ENCODE measurements at places on chromosomes 2 and 18.
A peak's percentile ranks its signal among the peaks of the same experiment; 100 is the strongest.

- no peak for DNase-seq
These were observed 369.1 kb downstream of the ZNF521 start for GRCh38 chr18:24982831-24983230.

GRCh38 chr2:143034292-143035074 is 94.7 kb upstream of the ARHGAP15 start:
- DNase-seq = peak; percentile 66

DNA sequence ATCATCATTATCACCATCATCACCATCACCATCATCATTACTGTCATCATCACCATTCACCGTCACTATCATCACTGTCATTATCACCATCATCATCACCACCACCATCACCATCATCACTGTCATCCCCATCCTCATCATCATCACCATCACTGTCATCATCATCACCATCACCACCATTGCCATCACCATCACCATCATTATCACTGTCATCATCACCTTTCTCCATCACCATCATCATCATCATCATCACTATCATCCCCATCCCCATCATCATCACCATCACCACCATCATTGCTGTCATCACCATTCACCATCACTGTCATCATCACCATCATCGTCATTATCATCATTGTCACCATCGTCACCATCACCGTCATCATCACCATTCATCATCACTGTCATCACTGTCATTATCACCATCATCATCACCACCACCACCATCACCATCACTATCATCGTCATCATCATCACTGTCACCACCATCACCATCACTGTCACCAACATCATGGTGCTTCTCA is 9.8 kb downstream of the HPCAL1 start:
- no peak for DNase-seq

GRCh38 chr2:164388511-164388910 is 232.8 kb downstream of the GRB14 start:
- no peak for DNase-seq

DNA sequence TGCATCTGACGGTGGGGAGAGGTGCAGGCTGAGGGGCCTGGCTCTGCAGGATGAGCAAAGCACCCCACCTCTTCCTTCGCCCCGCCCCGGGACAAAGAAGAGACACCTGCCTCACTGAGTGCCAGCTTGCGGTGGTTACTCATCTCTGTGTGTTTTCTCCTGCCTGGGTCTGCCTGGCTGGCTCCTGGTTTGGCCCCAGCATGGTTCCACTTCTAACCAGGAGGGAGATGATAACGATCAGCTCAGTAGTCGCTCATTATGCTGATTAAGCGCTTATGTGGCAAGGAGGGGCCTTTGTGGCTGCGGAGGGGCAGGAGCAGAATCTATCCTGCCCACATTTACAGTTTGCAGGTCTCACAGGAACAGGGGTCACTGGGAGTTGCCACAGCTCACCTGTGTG is 68.7 kb upstream of the EDAR start:
- no peak for DNase-seq

GRCh38 chr2:178075006-178075326 is 2.4 kb upstream of the PDE11A start:
- no peak for DNase-seq

- DNase-seq = no peak
These were observed 109.1 kb upstream of the CYP1B1 start for GRCh38 chr2:38185012-38185491.

GRCh38 chr2:43759195-43759594 is 14.6 kb upstream of the DYNC2LI1 start:
- DNase-seq = no peak

- no peak for DNase-seq
These were observed 14.9 kb upstream of the ITM2C start for GRCh38 chr2:230849633-230850357.

DNA sequence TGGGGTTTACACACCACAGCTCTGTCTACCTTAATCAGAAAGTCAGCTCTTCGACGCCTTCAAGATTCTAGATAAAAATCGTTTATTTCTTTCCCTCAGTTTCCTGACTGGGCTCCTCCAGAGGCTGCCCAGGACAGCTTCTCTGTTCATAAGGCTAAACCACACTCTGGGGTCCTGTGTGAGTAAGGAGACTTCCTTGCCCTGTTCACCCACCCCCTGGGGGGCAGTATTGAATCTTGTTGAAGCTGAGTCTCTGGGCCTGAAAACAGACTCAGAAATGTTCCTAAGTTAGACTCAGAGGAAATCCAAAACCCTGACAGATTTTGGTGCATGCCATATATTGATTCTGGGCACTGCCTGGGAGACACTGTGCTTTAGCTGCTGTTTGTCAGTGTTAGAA is 43.0 kb downstream of the G6PC2 start:
- DNase-seq = no peak

GRCh38 chr2:148888986-148889385 is 14.0 kb downstream of the KIF5C start:
- DNase-seq = no peak

GRCh38 chr2:23549821-23550530 is 165.0 kb downstream of the KLHL29 start:
- DNase-seq = no peak

DNA sequence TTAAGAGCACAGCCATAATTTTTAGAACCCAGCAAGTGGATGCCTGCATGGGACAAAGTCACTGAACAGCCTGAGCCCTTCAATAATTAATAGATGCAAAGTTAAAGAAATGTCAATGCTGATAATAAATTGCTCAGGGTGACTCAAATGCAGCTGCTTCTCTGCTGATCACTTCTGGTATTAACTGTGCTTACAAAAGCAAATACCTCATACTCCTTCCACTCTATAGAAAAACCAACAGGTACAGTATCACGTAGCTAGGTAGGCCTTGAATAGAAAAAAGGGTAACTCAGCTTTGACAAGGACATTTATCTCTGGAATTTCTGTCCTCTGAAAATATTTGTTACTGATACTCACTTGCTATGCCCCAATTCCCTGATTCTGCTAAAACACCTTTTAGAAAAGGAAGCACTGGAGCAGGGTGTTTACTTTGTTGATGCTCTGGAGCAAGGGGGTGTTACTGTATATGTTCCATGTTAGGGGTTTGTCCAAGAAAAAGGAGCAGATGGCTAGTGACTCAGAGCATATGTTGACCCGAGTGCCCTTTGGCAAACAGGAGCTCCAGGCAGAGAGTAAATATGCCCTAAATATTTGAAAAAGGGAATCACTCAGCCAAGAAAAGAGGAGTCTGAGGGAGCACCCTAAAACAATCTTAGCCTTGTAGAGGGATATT is 59.1 kb upstream of the RTN4 start:
- DNase-seq = no peak

GRCh38 chr2:1246239-1246638 is 167.0 kb upstream of the TPO start:
- DNase-seq = no peak

Data from HL-60 (cell line).